Right ventricle myocardium inferior (tissue), 1 donor: ENCODE measurements at places on chromosomes 1 and 21.

GRCh38 chr1:67372136-67372535, 58.1 kb downstream of the SERBP1 start:
- DNase-seq: no peak

GRCh38 chr1:55426619-55427018, 211.5 kb upstream of the USP24 start:
- no peak for DNase-seq

DNA sequence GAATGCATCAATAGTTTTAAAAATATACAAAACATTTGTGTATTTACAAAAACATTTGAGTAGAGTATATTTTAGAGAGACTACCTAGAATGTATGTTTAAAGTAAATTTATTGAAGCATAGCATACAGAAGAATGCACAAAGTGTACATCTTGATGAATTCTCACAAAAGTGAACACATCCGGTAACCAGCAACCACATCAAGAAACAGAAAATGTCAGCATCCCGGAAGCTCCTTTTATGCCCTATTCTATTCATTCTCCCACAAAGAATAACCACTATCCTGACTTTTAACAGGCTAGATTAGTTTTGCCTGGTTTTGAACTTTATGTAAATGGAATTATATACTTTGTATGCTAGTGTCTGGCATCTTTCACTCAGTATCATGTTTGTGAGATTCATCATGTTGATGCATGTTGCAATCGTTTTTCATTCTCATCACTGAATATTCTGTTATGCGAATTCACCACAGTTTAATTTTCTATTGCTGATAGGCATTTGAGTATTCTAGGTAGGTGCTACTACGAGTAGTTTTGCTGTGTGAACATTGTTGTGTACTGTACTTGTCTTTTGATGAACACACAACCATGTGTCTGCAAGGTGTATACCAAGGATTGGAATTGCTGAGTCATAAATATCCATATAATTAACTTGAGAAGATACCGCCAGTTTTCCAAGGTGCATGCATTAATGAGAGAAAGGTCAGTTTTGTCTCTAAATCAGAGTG, 75.4 kb downstream of the CACHD1 start:
- no peak for DNase-seq

- no peak for DNase-seq
Observed at GRCh38 chr1:217275655-217276398, 355.1 kb downstream of the GPATCH2 start.

GRCh38 chr1:61568460-61569302, 156.3 kb downstream of the TM2D1 start:
- DNase-seq: no peak

GRCh38 chr1:86464819-86465218, 3.9 kb upstream of the CLCA1 start:
- no peak for DNase-seq

DNA sequence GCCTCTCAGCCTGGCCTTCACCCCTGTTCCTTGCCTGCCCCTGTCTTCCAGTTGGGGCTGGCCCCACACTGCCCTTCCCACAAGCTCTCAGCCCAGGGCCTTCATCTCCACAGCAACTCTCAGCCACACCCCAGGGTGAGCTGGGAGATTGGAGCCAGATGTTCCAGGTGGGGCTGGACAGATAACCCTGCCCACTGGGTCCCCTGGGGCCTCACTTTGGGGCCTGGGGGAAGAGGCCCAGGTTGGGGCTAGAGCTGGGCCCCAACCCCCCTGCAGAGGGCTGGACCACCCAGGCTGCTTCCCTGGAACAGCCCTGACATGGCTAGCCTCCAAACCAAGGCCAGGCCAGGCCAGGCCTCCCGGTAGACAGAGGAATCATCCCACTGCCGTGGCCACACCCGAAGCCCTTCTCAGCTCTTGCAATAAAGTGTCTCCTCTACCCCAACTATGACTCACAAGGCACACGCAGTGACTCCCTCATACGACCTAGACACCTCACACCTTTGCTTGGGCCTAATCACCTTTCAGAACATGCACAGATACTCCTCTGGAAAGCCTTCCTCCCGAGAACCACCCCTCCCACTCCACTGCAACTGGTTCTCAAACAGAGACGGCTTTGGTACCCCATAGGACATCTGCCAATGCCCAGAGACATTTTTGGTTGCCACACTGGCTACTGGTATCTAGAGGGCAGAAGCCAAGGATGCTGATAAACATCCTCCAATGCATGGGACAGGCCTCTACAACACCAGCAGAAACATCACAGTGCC, 22.2 kb downstream of the SLC2A1 start:
- no peak for DNase-seq

- no peak for DNase-seq
Observed at GRCh38 chr1:41528106-41528505, 43.6 kb upstream of the EDN2 start.

DNA sequence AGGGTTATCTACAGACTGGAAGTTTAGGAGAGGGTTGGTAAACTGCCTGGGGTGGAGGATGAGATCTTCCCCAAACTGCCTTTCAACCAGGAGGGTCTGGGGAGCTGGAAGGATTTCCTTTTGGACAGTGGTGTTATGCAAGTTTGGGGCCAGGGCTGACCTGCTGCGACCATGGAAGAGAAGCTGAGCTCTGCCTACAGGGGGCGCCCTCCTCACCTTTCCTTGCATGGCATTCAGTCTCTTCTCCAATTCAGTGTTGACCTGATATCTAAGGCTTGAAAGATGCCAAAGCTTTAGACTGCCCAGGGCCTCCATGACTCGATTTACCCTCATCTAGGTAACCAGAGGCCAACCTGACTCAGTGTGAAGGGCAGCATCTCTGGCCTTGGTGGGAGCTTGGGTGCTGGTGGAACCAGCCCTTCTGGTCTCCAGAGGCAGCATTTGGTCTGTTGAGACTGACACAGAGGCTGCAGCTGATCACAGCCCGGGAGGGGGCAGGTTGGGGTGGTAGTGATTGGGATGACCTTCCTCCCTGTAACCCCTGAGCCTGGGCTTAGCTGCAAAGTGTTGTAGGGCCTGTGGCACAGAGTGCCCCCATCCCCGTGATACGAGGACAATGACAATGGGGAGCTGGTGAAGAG, 170.0 kb downstream of the GRIK3 start:
- DNase-seq: no peak

DNA sequence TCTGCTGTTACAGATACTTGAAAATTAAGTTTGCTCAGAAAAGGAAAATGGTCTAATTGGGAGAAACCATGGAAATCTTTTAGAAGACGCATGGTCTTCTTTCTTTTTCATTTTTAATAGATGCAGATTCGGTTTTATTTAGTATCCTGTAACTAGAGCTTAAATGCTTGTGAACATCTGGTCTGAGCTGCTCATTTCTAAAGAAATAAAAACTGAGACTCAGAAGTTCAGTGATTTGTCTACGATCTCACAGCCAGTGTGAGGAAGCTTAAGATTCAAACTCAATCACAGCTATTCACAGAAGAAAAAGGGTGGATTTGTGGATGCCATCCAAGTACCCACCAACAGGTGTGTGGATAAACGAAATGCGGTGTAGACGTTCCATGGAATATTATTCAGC, 80.0 kb upstream of the TIAM1 start:
- DNase-seq: no peak

DNA sequence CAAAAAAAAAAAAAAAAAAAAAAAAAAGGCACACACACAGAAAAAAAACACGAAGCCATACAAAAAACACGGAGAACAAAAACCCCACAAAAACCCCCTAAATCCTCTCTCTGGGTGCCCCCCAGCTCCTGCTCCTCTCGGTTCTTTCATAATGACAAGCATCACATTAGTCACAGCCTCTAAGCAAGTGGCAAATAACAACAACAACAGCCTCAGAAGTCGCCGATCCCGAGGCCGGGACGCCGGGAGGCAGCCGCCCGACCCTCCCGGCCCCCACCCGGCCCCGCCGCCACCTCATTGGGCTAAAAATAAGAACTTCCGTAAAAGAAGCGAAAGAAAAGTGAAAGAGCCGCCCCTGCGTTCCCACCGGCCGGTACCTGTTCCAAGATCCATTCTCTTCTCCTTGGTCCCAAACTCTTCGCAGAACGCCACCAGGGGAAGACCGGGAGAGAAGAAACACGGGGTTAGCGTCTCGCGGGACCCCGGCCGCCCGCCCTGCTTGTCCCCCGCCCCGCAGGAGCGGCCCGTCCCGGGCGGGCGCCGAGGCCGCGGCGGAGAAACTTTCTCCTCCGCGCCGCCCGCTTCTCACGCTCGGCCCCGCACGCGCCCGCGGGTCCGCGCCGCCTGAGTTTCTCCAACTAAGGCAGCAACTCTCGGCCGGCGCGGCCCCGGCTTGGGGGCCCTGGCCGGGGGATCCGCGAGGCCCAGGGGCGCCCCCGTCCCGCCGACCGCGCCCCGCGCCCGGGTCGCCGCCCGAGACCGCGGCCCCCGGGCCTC, 102.8 kb downstream of the CASZ1 start:
- no peak for DNase-seq

DNA sequence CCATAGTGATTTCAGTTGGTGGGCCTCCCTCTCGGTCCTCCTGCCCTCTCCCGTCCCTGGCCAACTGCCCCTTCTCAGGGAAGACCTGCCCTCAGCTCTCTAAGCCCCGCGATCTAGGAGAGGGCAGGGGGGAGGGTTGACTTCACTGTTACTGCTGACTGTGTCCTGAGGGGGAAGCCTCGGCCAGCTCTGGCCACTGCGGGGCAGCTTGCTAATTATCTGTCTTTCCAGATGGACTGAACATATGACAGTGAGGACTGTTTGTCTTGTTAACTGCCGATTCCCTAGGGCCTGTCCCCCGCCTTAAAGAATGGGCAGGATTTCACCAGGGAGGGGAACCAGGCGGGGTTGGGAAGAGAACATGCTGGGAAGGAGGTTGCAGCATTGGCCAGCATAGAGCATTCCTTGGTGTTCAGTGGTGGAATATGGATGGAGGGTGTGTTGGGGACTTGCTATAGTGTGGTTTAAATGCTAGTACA, 22.9 kb downstream of the NIPAL3 start:
- DNase-seq: peak; percentile 80

DNA sequence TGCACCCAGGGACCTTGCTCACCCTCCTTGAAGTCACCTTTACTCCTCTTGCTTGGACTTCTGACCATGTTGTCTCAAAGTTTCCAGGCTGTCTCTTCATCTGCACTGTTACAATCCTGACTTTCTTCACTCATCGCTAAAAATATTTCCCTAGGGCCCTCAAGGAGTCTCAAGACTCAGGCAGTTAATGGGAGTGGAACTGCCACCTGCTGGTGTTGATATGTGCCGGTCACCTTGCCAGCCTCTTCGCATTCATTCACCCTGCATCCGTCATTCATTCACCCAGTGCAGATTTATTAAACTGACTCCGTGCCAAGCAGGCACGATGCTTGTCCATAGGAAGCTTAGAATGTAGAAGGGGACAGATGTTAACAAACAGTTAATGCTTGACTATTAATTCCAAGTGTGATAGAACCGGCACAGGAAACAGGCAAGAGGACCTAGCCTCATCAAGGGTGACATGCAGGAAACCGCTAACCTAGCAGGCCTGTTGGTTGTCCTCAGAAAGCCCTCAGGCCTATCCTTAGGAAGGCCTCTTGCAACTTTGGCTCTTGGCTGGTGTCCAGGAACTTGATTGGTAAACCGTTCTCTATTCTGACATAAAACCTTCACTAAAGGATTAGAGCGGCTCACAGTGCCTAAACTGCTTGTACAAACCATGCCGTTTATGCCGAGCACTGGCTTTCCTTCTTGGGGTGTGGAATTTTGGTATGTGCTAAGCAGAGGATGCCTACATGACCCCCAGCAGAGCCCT, 342.2 kb downstream of the CAMTA1 start:
- DNase-seq: no peak

GRCh38 chr1:87134625-87135328, 193.9 kb upstream of the LMO4 start:
- DNase-seq: no peak

- DNase-seq: peak; percentile 86
Observed at GRCh38 chr1:44842862-44843655, at the start of gene PTCH2. Gene PTCH2, minus strand, starts transcription at chr1:44843253. Its CDS starts 321 bp downstream, at chr1:44842932.

DNA sequence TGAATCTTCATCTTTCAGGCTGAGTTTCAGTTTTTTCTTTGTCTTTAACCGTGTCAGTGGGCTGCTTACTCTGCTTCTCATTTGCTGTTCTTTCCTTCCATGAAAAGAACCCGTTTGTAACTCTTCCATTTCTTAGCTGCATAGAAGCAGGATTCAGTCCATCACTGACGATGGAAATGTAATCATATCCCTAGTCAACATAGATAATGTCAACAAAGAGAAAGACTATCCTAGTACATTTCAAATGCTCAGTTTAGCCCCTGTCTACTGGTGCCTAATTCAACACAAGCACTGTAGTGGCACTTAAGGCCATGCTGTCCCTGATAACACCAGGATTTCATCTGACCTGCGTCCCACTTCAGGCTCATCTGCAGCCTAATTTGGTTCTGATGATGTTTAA, 376 bp downstream of the GBP1 start:
- no peak for DNase-seq

DNA sequence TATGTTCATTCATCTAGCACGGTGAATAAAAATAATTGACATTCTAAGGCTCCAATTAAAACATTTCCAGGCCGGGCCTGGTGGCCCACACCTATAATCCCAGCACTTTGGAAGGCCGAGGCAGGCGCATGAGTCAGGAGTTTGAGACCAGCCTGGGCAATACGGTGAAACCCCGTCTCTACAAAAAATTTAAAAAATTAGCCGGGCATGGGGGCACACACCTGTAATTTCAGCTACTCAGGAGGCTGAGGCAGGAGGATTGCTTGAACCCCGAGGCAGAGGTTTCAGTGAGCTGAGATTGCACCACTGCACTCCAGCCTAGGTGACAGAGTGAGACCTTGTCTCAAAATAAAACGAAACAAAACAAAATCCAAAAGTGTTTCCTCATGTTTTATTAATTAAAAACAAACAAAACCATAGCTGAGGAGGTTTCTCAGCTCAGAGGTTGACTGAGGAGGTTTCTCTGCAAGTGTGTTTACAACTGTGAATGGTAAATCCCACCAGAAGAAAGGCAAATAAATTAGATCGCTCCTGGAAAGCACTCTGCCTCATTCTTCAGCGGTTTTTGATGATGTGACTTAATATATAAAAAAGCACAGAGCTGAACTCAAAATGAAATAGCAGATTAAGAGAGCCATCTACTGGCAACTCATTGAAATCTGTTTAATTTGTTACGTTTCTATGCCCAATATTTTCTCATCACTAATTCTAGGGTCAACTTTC, 37.7 kb upstream of the ATG4C start:
- DNase-seq: no peak

- no peak for DNase-seq
Observed at GRCh38 chr1:213466541-213466940, 415.5 kb downstream of the RPS6KC1 start.

- DNase-seq: no peak
Observed at GRCh38 chr1:245500546-245500945, 345.8 kb downstream of the KIF26B start.

GRCh38 chr1:37692834-37693175, 489 bp downstream of the CDCA8 start:
- DNase-seq: no peak

- no peak for DNase-seq
Observed at GRCh38 chr21:39696196-39696595, 48.8 kb upstream of the IGSF5 start.

DNA sequence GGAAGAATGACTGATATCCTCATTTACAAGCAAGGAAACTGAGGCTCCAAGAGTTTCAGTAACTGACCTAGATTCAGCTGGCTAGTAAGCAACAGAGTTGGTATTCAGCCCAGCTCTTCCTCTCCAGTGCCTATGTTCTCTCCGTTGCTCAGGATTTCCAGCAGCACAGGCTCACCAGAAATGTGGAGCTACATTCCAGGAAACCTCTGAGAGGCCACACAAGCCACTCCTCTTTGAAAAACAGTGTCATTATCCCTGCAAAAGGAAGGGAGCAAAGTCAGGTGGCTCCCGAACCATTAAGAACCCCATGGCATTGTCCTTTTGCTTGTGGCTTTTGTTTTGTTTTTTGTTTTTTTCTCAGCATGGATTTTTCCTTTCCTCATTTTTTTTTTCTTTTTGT, 40.6 kb upstream of the DUSP10 start:
- DNase-seq: no peak

- peak; percentile 70 for DNase-seq
Observed at GRCh38 chr1:244273845-244274619, 177.7 kb downstream of the ADSS2 start.
